NCI-H1930 (cell line): ENCODE measurements at places on chromosomes 1 and 21.

DNA sequence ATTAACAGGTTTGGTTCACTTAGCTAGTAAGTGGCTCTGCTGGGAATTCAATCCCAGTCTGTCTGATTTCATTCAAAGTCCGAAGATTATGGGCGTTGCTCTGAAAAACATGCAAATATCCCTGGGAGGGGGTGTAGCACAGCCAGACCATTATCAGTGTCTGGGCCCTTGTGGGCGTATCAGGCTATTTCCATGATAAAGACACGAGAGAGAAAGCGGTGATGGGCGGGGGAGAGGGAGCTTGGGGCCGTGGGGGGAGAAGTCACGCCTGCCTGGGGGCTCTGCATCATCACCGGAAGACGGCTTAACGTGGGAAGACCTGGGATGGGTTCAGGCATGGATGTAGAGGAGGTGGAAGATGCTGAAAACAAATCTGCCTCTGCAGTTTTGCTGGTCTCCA, 25.8 kb downstream of the IL6R start:
- DNase-seq = no peak

GRCh38 chr1:40243351-40243750, 4.4 kb upstream of the TMCO2 start:
- no peak for DNase-seq

DNA sequence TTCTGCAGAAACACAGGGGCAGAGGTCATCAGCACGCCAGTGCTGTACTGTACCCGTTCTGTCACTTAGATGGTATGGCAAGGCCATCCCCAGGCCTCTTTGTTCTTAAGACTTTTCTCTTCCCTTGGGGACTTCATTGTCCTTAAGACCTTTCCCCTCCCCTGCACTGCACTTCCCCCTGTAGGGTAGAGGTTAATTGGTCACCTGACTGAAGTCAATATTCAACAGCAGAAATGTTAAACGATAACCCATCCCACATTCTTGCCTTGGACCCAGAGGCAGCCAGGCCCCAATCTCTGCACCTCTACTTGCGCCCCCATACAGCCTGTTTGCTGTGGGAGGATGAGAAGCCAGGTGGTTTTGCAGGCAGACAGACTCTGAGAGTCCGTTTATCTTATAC, 10.2 kb downstream of the PHGDH start:
- no peak for DNase-seq

- DNase-seq = no peak
These were observed 52.5 kb downstream of the TTC13 start for GRCh38 chr1:230926182-230926581.

DNA sequence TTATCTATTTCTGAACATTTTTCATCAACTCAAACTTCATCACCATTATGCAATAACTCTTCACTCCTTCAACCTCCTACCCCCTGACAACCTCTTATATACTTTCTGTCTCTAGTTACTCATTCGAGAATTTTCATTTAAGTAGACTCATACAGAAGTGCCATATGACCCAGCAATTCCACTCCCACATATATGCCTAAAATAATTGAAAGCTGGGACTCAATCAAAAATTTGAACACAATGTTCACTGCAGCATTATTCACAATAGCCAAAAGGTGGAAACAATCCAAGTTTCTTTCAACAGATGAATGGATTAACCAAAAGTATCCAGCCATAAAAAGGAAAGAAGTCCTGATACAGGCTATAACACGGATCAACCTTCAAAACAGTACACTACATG, 24.1 kb downstream of the COL11A1 start:
- DNase-seq = no peak

DNA sequence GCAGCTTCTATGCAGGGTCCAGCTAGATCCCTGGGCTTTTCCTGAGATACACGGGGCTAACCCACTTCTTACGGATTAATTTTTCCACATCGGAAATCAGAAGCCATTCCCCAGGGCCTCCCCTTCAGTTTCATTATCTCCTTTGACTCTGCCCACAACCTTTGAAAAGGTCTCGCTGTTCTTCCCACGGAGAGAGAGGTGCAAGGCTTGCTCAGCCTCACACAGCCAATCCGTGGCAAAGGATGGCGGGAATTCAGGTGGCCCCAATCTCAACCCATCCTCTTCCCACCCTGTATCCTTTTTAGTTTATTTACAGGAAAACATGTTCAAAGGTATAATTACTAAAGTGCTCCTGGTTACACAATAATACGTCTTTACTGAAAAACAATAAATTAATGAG, 702 bp upstream of the MAPKAPK2 start:
- DNase-seq = no peak

DNA sequence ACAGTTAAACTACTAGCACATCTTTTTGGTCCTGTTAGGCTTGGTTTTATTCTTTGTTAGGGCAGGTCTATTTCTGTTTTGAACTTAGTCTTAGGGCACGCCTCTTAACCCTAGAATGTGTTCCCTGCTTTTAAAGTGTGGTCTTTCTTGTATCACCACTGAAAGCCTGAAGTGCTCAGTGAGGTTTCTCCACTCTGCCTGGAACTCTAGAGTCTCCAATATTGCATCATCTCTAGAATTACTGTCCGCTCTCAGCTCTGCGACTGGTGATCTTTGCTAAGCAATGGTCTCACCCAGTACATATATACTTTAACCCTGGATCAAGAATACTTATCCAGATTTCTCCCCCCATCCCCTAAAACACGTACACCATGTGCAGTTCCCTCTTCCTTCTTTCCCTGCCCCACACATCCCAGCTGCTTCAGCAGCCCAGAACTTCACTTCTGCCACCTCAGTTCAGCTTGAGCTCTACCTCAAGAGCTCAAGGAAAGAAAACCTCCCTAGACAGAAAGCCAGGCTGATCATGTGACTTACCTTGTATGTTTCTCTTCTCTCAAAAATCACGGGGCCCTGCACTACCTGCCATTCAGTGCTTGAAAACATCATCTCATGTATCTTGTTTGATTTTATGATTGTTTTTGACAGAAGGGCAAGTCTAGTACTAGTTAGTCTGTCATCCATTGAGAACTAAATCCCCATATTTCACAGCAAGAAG, 59.9 kb downstream of the TENT5C start:
- no peak for DNase-seq

- DNase-seq = no peak
These were observed 2.0 kb upstream of the FAM131C start for GRCh38 chr1:16075337-16076030.

DNA sequence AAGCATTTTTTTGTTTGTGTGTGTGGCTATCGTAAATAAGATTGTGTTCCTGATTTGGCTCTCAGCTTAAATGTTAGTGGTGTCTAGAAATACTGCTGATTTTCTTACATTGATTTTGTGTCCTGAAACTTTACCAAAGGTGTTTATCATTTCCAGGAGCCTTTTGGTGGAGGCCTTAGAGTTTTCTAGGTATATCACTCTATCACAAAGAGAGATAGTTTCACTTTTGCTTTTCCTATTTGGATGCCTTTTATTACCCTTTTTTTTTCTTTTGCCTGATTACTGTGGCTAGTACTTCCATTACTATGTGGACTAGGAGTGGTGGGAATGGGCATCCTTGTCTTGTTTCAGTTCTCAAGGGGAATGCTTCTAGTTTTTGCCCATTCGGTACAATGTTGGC, 109.6 kb downstream of the S1PR1 start:
- DNase-seq = no peak

DNA sequence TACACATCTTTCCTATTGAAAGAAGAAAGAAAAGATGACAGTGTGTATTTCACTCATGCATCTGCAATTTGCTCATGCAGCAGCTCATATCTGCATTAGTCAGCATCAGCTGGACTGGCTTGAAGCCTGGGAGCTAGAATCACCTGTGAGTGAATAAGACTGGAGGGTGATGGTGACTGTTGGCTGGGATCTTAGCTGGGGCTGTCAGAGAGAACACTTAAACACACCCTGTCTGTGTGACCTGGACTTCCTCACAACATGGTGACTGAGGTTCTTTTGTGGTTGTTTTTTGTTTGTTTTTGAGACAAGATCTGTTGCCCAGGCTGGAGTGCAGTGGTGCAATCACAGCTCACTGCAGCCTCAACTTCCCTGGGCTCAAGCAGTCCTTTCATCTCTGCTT, 24.9 kb downstream of the KLHDC7A start:
- no peak for DNase-seq

DNA sequence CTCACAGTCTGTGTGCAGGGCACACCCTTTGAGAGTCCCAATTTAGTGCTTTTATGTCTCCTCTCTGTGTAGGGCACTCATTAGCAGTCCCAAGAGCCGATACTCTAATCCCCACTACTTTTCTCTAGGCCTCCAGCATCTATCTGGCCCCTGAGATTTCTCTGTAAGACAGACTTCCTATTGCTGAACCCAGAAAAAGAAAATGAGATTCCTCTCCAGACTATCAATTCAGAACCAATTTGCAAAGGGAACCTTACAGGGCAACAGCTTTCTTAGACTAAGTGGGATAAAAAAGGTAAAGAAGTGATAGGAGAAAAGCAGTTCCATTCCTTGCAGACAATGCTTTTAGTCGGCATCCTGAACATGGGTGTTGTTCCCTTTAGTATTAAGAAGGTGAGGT, 172.2 kb downstream of the EDEM3 start:
- no peak for DNase-seq

DNA sequence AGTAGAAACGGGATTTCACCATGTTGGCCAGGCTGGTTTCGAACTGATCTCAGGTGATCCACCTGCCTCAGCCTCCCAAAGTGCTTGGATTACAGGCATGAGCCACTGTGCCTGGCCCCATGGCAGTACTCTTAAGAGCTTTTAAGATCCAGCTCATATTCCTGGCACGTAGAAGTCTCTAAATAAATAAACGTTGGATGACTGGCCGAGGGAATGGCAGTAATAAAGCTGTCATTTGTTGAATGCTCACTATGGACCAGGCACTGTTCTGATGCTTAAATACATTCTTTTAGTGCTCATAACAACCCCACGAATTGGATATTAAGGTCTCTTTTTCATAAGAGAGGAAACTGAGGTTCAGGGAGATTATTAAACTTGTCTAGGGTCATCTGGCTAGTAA, 20.9 kb downstream of the UBIAD1 start:
- no peak for DNase-seq

DNA sequence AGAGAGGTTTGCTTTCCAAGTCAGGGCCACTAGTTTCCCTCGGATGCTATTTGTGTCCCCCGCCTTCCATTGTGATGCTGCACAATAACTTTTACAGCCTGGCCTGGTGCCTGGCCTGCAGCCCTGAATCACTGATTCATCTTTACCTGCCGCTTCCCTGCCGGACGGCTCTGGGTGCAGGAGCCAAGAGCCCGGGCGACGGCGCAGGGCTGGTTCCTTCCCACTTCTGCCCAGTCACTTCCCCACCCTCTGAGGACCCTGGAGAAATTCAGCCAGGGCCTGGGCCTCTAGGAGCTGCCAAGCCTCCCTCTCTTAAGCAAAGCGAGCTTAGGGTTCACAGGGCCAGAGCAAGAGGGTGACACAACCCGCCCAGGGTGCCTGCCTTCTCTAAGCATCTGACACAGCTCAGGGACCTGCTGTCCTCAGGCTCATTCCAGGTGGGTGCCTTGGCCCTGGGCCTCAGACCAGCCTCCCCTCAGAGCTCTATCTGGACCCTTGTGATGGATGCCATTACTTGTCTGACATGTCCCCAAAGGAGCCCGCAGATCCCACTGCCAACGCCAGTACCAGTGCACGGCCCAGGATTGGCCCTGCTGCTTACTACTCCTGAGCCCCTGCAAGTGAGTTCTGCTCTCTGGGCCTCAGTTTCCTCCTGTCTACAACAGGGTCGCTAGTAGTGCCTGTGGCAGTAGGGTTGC, 381.0 kb upstream of the VAMP3 start:
- no peak for DNase-seq

DNA sequence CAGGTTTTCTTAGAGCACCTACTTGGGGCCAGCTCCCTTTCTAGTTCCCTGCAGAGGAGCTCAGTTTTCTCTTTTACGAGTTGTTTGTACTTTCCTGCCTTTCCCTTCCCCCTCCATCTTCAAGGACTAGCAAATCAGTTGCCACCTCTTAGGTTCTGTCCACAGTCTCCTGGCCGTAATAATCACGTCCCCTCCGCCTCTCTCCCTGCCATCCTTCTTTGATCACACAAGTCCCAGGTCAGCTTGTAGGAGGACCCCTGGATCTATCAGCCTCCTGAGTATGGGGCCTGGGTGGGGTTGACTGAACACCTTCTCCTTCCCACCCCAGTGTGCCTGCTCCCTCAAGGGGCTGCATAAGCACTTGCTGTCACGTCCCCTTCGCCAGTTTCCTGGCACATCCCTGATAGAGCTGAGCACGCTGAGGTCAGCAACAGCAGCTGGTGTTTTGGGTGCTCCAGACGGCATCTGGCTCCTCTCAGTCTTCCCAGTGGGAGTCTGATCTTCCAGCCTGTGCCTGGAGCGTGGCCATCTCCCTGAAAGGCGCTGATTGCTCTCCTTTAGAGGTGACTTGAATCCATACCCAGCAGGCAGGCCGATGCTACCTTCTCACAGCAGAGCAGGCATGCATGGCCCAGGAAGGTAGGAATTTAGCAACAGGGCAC, 216.1 kb upstream of the TMEM51 start:
- no peak for DNase-seq

DNA sequence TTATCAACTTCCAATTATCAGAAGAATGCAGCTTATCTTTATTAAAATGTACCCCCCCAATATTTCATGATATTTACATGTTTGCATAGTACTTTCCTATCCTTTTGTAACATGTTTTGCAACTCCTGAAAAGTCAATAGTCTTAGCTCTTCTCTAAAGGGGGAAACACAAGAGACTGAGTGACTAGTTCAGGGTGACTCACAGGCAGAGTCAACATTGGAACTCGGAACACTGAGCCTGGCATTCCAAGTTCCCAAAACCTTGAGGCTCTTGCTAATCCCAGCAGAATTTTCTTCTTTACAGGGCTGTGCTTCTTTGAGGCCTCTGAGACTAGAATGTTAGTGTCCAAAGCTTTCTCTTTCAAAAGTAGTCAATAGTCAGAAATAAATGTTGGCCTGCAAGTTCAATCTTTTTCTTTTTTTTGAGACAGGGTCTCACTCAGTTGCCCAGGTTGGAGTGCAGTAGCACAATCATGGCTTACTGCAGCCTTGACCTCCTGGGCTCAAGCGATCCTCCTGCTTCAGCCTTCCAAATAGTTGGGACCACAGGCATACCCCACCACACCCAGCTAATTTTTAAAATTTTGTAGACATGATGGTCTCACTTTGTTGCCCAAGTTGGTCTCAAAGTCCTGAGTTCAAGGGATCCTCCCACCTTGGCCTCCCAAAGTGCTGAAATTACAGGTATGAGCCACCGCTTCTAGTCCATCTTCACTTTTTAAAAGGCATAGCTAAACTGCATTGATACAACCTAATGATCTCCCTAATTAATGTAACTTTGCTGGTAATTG, 37.5 kb downstream of the ZNF281 start:
- DNase-seq = no peak

- DNase-seq = no peak
These were observed at the start of gene CTSK for GRCh38 chr1:150808121-150808520. TSS of gene CTSK (minus strand) at chr1:150808260. CDS start at chr1:150806805, 1,455 bp downstream.
